ENCODE measurements at places on chromosomes 16 and 17.

GRCh38 chr17:8643855-8644506 is 13.5 kb upstream of the MYH10 start:
- H3K27me3 ChIP-seq = no peaks in the 10 kb centered on the region
- no peak for DNase-seq
- H3K4me1 ChIP-seq = no peaks in the 10 kb centered on the region
- H3K36me3 ChIP-seq = no peaks in the 10 kb centered on the region
- H3K4me3 ChIP-seq = no peak overlapping the region

DNA sequence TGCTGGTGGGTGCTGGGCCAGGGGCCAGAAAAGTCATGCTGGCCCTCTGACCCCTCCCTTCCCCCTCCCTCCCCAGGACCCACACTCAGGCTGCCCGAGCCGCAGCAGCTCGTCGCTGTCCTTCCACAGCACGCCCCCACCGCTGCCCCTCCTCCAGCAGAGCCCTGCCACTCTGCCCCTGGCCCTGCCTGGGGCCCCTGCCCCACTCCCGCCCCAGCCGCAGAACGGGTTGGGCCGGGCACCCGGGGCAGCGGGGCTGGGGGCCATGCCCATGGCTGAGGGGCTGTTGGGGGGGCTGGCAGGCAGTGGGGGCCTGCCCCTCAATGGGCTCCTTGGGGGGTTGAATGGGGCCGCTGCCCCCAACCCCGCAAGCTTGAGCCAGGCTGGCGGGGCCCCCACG is 8.3 kb upstream of the CISD3 start:
- no peak overlapping the region for H3K27ac ChIP-seq
- no peak overlapping the region for H3K4me3 ChIP-seq
- peaks cover 5% of the 10 kb centered on the region for H3K36me3 ChIP-seq

DNA sequence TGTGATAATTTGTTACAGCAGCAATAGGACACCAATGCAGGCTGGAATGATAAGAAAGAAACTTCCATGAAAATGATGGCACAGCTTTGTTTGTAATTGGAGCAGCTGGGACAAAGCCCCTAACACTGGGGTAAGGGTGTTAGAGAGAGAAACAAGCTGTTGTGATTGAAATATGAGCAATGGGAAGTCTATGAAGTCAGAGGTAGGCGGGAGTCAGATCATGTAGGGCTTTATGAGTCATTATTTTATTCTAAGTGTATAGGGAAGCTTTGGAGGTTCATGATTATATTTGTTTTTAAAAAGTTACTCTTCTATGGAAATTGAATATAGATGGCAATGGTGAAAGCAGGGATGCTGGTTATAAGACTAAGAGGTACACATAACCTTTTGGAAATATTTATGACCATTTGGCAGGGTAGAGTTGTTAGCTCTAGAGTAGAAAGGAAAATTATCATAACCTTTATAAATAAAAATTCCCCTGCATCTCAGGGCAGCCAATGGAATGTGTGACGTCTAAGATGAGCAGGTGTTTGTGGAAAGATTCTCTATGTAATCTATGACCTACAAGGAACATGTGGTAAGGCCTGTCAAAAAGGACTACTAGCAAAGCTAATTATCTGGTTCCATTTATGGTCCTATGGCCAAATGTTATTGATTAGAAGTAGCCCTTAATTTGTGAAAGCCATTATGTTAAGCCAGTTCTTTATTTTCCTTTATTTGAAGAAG is 85.6 kb downstream of the KCNJ2 start:
- H3K27me3 ChIP-seq = no peaks in the 10 kb centered on the region
- H3K27ac ChIP-seq = no peak overlapping the region
- no peak overlapping the region for H3K4me3 ChIP-seq
- no peaks in the 10 kb centered on the region for H3K4me1 ChIP-seq
- no peak for DNase-seq
- H3K36me3 ChIP-seq = no peaks in the 10 kb centered on the region

GRCh38 chr17:29214215-29215146 is 32.2 kb upstream of the CRYBA1 start:
- H3K36me3 ChIP-seq = no peaks in the 10 kb centered on the region
- no peak overlapping the region for H3K27ac ChIP-seq
- no peaks in the 10 kb centered on the region for H3K4me1 ChIP-seq
- no peak for DNase-seq
- H3K4me3 ChIP-seq = no peak overlapping the region

GRCh38 chr16:11194913-11195312 is 61.1 kb downstream of the SOCS1 start:
- no peak overlapping the region for H3K27ac ChIP-seq
- DNase-seq = no peak
- H3K36me3 ChIP-seq = no peaks in the 10 kb centered on the region
- H3K4me3 ChIP-seq = no peak overlapping the region

DNA sequence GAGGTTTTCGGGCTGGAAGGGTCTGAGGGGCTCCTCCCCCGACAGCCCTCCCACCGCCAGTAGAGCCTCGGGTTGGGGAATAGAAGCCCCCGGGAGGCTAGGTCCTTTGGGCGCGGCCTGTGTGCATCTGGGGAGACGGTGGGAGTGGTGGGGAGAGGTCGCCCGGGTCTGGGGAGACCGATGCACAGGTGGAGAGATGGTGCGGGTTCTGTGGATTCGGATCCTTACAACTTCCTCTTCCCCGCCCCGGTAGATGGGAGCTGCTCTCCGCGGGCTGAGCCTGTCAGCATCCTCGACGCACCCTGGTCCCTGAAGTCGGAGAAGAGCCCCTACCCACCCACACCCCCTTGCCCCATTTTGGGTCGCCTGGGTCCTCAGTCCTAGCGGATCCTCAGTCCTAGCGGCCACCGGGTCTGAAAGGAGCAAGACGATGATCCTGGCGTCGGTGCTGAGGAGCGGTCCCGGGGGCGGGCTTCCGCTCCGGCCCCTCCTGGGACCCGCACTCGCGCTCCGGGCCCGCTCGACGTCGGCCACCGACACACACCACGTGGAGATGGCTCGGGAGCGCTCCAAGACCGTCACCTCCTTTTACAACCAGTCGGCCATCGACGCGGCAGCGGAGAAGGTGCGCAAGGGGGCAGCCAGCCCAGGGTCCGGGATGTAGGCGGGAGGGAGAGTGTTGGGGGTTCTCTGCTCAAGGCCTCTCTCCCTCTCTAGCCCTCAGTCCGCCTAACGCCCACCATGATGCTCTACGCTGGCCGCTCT is 790 bp downstream of the BCKDK start:
- H3K36me3 ChIP-seq = peaks cover 39% of the 10 kb centered on the region
- H3K27me3 ChIP-seq = no peaks in the 10 kb centered on the region
- H3K4me3 ChIP-seq = peak overlapping the region; percentile 96
- peaks cover 39% of the 10 kb centered on the region for H3K4me1 ChIP-seq
- DNase-seq = no peak

DNA sequence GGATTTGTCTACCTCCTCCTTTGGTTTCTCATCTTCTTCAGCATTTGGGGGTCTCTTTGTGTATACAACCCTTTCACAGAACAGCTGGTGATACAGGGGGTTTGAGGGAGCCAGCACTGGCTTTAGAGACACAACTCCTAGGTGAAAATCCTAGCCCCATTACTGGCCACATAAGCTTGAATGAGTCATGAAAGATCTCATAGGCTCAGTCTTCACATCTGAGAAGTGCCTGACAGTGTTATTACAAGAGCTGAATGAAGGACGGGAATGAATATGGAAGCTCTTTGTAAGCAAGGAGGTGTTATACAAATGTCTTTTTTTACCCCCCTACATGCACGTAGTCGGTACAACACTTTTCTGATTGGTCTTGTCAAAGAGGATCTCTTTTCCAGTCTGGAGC is 1.7 kb upstream of the B4GALNT2 start:
- peaks cover 3% of the 10 kb centered on the region for H3K4me1 ChIP-seq
- H3K27me3 ChIP-seq = peaks cover 69% of the 10 kb centered on the region
- no peaks in the 10 kb centered on the region for H3K36me3 ChIP-seq
- DNase-seq = no peak
- no peak overlapping the region for H3K4me3 ChIP-seq
- H3K27ac ChIP-seq = no peak overlapping the region

DNA sequence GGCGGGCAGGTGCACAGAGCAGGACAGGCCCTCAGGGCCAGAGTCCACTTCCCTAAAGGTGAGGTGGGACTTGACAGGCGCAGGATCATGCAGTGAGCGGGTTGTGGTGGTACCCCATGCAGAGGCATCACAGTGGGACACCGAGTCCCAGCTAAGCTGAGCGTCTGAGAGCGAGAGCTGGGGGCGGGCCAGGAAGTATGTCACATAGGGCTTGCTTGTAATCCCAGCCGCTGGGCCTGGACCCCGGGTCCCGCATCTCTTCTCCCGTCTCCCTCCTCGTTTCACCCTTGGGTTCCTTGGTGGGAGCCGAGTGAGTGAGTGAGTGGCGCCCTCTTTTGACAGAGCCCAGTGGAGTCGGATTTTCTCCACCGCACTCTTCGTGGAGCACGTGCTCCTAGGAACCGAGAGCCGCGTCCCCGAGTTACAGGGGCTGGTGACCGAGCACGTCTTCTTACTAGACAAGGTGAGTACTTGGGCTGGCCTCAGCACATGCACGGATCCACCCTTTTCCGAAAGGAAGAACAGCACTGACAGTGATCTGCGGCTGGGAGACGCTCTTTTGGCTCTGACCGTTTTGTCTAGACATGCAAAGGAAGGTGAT is 50.8 kb upstream of the ENDOV start:
- H3K27me3 ChIP-seq = no peaks in the 10 kb centered on the region
- H3K36me3 ChIP-seq = no peaks in the 10 kb centered on the region
- DNase-seq = no peak
- H3K4me1 ChIP-seq = peaks cover 14% of the 10 kb centered on the region

DNA sequence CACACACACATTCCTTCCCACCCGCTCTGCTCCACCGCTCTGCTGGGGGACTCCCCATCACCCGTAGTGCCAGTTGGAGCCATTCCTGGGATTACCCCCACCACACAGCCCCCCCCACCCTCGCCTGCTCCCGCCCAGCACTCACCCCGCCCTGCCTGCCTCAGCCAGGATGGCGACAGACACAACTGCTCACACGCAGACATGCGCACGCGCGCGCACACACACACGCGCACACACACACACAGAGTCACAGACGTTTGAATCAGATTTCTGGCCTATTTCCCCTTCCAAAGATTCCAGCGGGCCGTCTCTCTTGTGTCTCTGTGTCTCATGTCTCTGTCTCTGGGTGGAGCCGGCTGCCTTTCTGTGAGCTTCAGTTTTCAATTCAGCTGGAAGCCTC is 4.4 kb downstream of the CACNA1G start:
- H3K27ac ChIP-seq = no peak overlapping the region
- peaks cover 41% of the 10 kb centered on the region for H3K27me3 ChIP-seq
- H3K36me3 ChIP-seq = no peaks in the 10 kb centered on the region
- DNase-seq = peak; percentile 81
- H3K4me1 ChIP-seq = peaks cover 31% of the 10 kb centered on the region

- H3K36me3 ChIP-seq = no peaks in the 10 kb centered on the region
- H3K27ac ChIP-seq = peak within 1 kb of the TSS; percentile 93
- H3K27me3 ChIP-seq = no peaks in the 10 kb centered on the region
- DNase-seq = peak; percentile 96
These were observed at the start of gene DECR2 for GRCh38 chr16:401468-402348. DECR2 (plus strand) TSS chr16:401885; CDS start chr16:401964, 79 bp downstream.

- H3K27ac ChIP-seq = no peak overlapping the region
- H3K36me3 ChIP-seq = peaks cover 81% of the 10 kb centered on the region
- H3K4me3 ChIP-seq = no peak overlapping the region
These were observed 23.0 kb downstream of the METTL22 start for GRCh38 chr16:8644211-8645140.

DNA sequence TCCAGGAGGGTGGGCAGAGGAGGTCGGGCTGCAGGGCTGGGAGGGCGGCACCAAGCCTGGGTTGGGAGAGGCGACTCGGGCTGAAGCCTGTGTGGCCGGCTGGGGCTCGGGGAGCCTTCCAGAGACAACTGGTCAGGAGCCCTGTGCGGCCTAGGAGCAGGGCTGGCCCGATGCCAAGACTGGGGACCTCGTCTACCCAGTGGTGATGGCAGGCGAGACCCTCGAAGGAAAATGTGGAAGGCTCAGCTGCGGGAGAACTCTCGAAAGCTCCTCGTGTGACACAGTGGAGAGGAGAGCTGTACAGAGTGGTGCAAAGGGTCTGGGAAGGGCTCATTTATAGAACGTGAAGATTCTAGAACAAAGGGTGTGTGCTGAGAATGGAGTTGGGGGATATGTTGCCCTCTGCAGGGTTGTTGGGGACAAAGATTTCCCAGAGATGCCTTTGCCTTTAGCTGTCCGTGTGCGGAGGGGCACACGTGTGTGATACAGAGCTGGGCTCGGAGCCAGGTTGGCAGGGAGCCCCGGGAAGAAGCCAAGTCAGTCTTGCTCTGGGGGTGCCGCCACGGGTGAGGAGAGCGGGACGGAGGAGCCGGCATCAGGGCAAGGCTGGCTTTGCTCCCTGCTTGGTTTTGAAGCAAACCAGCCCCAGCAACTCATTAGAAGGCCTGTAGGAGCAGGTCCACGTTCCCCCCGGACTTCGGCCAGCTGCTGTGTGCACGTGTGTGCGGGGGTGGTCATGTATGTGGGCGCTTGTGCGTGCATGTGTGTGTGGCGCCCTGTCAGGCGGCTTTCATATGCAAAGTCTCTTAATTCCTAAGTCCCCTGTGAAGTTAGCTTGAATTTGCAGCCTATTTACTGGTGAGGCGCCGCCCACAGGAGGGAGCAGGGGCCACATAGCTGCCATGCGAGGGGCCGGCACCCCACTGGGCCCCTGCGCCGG is 132.4 kb upstream of the CHMP6 start:
- H3K27me3 ChIP-seq = no peaks in the 10 kb centered on the region
- DNase-seq = peak; percentile 82
- H3K4me3 ChIP-seq = no peak overlapping the region
- no peaks in the 10 kb centered on the region for H3K4me1 ChIP-seq
- H3K36me3 ChIP-seq = no peaks in the 10 kb centered on the region

- H3K36me3 ChIP-seq = no peaks in the 10 kb centered on the region
- H3K4me1 ChIP-seq = peaks cover 38% of the 10 kb centered on the region
- DNase-seq = peak; percentile 77
- peak overlapping the region; percentile 91 for H3K4me3 ChIP-seq
- no peaks in the 10 kb centered on the region for H3K27me3 ChIP-seq
These were observed 982 bp downstream of the SPAG9 start for GRCh38 chr17:51119415-51120356.

- no peaks in the 10 kb centered on the region for H3K36me3 ChIP-seq
- no peak overlapping the region for H3K27ac ChIP-seq
- no peak for DNase-seq
- H3K4me3 ChIP-seq = no peak overlapping the region
- H3K4me1 ChIP-seq = no peaks in the 10 kb centered on the region
These were observed 55.9 kb downstream of the DYNLRB2 start for GRCh38 chr16:80596507-80597207.

DNA sequence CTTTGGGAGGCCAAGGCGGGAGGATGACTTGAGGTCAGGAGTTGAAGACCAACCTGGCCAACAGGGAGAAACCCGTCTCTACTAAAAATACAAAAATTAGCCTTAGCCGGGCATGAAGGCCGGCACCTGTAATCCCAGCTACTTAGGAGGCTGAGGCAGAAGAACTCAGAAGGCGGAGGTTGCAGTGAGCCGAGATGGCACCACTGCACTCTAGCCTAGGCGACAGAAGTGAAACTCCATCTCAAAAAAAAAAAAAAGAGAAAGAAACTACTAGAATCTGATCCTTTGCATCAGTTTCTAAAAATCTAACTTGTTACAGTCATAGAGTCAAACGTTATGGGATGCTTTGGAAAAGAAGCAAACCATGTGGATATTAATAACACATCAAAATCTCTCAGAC is 1.6 kb upstream of the PECAM1 start:
- H3K4me3 ChIP-seq = no peak overlapping the region
- peaks cover 5% of the 10 kb centered on the region for H3K4me1 ChIP-seq
- H3K27me3 ChIP-seq = no peaks in the 10 kb centered on the region
- H3K27ac ChIP-seq = no peak overlapping the region
- DNase-seq = no peak

GRCh38 chr17:15006421-15007128 is 258.6 kb downstream of the PMP22 start:
- H3K27me3 ChIP-seq = no peaks in the 10 kb centered on the region
- H3K4me3 ChIP-seq = no peak overlapping the region
- H3K4me1 ChIP-seq = no peaks in the 10 kb centered on the region

Measured in heart left ventricle (tissue), 16 donors.